ENCODE measurements at places on chromosomes 7 and 10. TPM values are rescaled to one million over a fixed set of nuclear protein-coding genes. Genes with fewer than 3 reads are reported as not detected.

The BHLHA15 gene
- 2.7 TPM for total RNA-seq

The SEC31B gene
- 4.1 TPM for total RNA-seq

The SPACDR gene
- 0.33 TPM for total RNA-seq

The ERVW-1 gene
- total RNA-seq = not detected

The GATA3 gene
- total RNA-seq = 0.43 TPM

The AGR3 gene
- not detected for total RNA-seq

The HNRNPH3 gene
- 230 TPM for total RNA-seq

The RBP4 gene
- total RNA-seq = 0.31 TPM

The ELFN1 gene
- 2.0 TPM for total RNA-seq

The SYT15B gene
- total RNA-seq = not detected

The TAS2R4 gene
- 1.3 TPM for total RNA-seq

The LRIT1 gene
- total RNA-seq = not detected

The ACTL6B gene
- total RNA-seq = 2.1 TPM

The GIMAP1 gene
- not detected for total RNA-seq

The LRGUK gene
- total RNA-seq = 3.6 TPM

The KNDC1 gene
- 19.3 TPM for total RNA-seq

The LRRN3 gene
- 0.20 TPM for total RNA-seq

The NPSR1 gene
- not detected for total RNA-seq

The ITPRID1 gene
- total RNA-seq = 0.13 TPM

The RET gene
- 8.4 TPM for total RNA-seq

The SPDYE6 gene
- not detected for total RNA-seq

The SAMD9L gene
- not detected for total RNA-seq

The PIK3AP1 gene
- total RNA-seq = 2.9 TPM

The FEZF1 gene
- total RNA-seq = 12.9 TPM

The LBX1 gene
- not detected for total RNA-seq
